Ecto neural progenitor cell (in vitro differentiated cells): ENCODE measurements at places on chromosomes 16 and 17.

- no peak for DNase-seq
These were observed 139.8 kb upstream of the SDK2 start for GRCh38 chr17:73783945-73784603.

- no peak for DNase-seq
These were observed 67.2 kb downstream of the USP22 start for GRCh38 chr17:20975566-20975965.

DNA sequence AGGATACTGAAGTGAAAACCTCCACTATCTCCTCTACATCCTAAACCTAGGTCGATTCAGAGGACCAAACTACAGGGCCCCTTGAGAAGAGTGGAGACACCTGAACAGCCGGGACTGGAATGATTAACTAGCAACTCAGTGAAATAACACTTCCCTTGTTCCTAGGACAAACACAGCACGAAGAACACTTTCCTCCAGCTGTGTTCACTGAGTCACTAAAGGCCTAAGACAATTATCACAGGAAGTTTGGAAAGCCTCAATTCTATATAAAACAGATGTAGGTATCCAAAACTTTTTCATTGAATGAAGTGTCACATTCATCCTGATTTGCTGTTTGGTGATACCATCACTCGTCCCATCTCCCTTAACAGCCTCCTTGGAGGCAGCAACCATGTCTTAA lies 15.5 kb upstream of the CUEDC1 start:
- DNase-seq: peak; percentile 27

- no peak for DNase-seq
These were observed 574 bp downstream of the MPP3 start for GRCh38 chr17:43832168-43832975.

- DNase-seq: peak; percentile 76
These were observed 341 bp downstream of the PCYT2 start for GRCh38 chr17:81910840-81911276.

DNA sequence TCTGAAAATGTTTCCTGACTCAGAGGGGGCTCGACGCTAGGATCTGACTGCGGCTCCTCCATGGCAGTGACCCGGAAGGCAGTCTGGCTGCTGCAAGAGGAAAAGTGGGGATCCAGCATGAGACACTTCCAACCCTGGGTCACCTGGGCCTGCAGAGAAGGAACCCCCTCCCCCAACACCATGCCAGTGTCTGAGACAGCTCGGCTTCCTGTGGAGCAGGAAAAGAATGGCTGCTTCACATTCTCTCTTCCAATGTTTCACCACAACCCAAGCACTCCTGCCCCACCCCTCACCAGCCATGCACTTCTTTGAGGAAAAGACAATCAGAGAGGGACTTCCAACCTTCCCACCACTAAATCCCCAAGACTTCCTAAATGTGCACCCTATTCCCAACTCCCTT lies 10.8 kb downstream of the TP53 start:
- DNase-seq: no peak

DNA sequence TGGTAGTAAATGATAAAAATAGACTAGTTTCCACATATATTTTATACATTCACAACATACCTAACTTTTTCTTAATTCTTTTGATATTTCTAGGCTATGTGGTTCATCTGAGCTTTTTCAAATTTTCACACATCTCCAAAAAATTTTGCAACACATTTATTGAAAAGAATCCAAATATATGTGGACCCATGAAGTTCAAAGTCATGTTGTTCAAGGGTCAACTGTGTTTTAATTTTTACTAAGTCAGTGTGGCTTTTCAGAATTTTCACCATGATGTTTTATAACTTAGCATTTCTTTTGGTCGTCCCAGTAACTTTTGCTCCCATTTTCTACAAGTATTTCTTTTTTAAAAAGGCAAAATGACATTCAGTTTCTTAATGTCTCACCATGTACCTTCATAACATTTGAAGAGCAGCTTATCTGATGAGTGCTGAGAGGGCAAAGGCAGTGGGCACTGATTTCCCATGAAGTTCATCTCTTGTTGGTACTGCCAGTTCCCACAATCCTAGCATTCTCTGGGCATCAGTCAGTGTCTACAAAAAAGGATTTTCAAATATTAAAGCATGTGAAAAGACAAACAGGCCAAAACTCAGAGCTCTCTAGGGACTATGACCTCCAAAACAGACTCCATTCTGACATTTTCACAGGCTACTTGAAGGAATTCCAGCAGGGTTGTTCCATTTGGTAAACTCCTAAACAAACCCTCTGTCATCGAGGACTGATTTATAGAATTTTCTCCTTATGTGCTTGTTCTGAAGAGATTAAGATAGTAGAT lies 80.3 kb downstream of the MRTFB start:
- DNase-seq: no peak
